Glomerular endothelial cell (primary cell): ENCODE measurements at places on chromosomes 4 and X. TPM values are rescaled to one million over a fixed set of nuclear protein-coding genes. Genes with fewer than 3 reads are reported as not detected.

- no peak for DNase-seq
Measured at GRCh38 chr4:184768296-184768695, 34.4 kb upstream of the CENPU start.

DNA sequence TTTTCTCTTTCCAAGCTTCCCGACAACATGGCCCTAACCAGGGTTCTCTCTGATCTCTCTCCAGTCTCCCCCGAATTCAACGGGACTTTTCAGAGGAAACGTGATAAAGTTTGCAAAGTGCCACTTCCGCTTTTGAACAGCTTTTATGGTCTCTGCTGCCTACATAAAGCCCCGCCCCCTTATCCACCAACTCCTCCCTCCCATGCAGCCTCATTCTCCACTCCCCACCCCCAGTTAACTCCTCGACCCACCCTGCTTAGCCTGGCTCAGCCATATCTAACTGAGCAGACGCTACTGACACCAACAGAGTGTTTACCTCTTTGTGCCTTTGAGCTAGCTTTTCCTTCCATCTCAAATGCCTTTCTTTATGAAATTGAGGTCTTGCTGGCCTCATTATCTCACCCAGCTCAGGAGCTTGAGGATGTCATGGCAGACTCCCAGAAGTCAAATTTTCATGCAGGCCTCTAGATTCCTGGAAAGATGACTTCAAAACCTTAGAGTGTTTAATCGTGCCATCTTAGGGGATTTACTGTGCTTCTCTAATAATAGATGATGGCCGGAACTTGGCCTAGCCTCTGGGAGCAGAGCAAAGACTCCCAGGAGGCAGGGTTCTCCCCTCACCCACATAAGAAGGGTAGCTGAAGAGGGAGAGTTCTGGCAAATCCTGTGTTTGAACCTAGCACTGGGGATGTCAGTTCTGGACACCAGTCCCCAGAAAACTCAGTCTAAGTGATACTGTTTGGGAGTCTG lies 606.0 kb downstream of the BCOR start:
- no peak for DNase-seq

The RASL11B gene
- 0.58 TPM in 1 of 2 replicates, not detected in the other for total RNA-seq

GRCh38 chrX:124018023-124018422 lies 56.5 kb downstream of the STAG2 start:
- DNase-seq = no peak
